Urothelium cell line (cell line): ENCODE measurements at places on chromosomes 7 and 10.

- DNase-seq, result no peak
These were observed 290.6 kb downstream of the PRPF18 start for GRCh38 chr10:13877154-13877909.

DNA sequence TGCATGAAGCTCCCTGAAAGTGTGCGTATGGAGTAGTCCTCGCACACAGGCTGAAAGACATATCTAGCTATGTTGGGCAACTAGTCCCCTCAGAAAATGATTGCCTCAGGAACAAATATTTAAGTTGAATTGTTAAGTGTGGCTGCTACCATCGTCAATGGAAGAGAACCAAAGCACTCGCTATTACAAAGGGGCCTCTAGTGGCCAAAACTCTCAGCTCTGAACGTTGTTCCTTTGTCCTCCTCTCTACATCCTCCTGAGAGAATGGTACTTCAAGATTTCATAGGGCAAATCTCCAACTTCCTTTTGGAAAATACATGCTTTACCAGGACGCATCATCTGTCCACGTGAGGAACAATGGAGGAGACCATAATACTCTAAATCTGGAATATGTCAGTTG, 209.9 kb downstream of the NRG3 start:
- no peak for DNase-seq

- no peak for DNase-seq
These were observed 1.8 kb upstream of the PFKFB3 start for GRCh38 chr10:6200734-6201515.

DNA sequence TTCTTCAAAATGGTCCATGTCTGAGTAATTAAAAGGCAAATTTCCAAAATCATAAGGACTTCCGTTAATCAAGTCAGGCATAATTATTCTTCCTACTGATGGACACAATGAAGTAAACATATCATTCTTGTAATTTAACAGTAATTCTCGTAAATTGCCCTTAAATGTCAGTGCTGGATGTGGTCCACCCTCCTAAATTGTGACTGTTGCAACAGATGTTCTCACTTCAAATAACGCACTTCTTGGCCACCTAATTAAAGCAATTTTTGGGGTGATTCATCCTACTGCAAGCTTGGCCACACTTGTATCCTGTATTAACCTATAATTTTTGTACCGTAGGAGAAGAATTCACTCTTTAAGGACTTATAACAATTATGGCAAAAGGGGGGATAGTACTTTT, 1.9 kb downstream of the COL1A2 start:
- no peak for DNase-seq

- DNase-seq, result no peak
These were observed 105.8 kb downstream of the THSD7A start for GRCh38 chr7:11726001-11726793.

- DNase-seq, result peak; percentile 41
These were observed 129.8 kb upstream of the PPP1R3A start for GRCh38 chr7:114048386-114049235.

DNA sequence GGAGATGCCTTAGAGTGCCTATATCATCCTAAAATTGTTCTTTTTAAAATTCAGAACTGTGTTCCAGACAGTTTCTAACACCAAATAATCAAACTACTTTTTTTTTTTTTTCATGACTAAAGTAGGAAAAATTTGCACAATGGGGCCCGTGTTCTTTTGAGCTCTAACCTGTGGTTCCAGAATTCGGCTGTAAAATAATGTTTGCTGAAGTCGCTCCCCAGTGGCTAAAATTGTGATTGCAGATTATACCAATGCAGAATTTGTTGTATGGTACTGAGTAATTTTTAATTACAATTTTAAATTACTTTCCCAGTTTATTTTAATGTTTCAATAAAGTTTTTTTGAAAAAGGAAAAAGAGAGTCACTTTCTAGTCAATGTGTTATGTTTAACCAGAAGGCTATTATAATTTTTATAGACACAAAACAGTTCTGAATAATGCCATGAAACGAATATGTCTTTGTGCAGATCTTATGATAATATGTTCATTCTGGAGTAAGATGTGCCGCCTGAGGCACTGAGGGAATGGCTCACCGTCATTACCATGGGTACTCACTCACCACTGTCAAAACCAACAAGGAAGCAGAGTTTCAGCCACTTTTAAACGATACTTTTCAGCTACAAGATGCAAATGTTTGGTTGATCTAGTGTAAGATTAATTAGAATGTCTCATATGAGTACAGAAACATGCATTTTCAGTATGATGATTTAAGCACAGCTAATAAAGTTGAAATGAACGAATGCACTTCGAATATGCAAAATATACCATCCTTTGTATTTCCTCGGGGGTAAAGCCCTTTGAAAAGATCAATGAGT, 173.6 kb downstream of the PRKCQ start:
- DNase-seq, result peak; percentile 46

- DNase-seq, result no peak
These were observed 104.6 kb upstream of the TNRC18 start for GRCh38 chr7:5528071-5528814.

DNA sequence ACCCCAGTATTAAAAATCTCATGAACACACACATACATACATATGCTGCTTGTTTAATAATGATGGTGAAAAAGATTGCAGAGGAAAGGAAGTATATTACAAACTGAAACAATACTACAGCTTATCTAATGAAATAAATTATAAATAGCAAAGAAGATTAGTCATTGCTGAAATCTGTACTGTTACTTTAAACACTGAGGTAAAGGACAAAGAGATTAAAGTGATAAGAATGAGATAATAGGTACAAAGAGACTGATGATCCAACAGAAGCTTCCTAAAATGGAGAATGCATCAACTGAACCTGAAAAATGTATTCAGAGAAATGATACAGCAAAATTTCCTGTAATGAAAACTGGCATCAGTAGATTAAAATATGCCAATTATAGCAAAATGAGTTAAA, 91.5 kb upstream of the KCND2 start:
- DNase-seq, result no peak

DNA sequence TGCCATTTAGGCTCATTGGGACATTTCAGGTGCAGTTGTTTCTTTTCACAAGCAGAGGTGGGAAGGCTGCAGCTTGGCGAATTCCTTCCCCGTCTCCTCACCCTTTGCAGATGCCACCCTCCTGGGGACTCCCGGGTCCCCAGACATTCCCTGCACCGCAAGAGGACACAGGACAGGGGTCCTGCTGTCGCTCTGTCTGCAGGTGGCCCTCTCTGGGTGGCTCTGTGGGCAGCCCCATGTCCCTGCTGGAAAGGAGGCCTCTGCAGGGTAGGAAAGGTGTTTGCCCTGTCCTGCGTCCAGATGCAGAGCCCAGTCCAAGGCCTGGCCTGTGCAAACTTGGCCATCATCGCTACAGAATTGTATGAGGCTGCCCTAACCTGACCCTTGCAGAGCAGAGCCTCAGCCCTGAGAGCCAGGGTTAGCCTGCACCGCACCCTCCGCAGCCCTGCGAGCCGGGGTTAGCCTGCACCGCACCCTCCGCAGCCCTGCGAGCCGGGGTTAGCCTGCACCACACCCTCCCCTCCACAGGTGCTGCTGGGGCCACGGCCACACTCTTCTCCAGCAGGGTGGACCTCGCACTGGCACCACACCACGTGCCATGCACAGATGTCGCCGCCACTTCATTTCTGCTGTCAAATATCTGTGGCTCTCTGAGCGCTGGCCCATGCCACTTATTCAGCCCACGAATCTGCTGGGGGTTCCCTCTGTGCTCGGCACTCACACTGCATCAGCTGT, 61.0 kb downstream of the CFAP46 start:
- no peak for DNase-seq

GRCh38 chr7:96121752-96122151, 200.1 kb downstream of the SLC25A13 start:
- DNase-seq, result no peak

DNA sequence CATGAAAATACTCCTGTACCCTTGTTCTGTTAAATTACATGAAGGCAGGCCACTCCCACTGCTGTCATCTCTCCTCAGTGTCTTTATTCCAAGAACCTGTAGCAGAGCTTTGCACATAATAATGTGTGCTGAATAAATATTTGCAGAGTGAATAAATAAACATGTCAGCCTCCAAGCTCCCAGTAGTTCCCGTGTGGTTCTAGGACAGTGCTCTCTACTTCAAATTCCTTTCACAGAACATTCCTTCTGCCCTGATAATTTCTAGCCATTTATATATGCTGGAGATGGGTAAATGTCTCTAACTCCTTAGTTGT, 20.3 kb upstream of the HYAL4 start:
- no peak for DNase-seq

DNA sequence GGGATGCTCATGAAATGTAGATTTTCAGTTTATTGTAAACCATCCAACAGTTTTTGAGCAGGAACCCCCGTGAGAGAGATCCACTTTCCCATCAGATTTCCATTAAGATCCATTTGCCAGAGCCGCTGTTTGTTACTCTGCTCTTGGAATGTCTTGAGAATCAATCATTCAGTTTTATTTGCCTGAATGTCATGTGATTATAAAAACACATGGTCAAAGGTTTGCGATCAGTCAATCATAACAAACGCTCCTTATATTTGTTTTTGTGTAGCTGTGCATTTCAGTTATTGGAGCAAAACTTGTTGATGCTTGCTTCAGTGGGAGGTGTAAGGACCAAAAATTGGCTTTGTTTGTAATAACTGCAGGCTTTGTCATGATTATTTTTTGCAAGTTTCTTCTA, 155.8 kb upstream of the RHOBTB1 start:
- no peak for DNase-seq

DNA sequence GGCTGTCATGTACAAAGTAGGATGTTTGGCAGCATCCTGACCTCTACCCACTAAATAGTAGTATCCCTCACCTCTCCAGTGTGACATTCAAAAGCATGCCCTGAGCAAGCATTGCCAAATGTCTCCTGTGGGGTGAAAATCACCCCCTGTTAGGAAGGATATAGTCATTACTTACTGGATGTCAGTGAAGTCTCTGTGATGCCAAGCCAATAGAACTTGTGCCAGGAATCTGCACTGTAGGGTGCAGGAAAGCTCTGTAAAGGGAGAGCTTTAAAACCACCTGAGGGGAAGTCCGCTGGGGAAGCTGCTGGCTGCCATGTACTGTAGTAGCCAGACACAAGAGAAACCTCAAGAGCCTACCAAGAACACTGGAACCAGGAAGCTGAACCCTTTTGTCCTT, 170.7 kb upstream of the DKK1 start:
- no peak for DNase-seq
